Brain (organoid and tissue), 16 donors: ENCODE measurements at places on chromosomes 7 and 10. TPM values are rescaled to one million over a fixed set of nuclear protein-coding genes. Genes with fewer than 3 reads are reported as not detected.

Gene MYO1G
- polyA plus RNA-seq = 0.17 TPM

Gene CD36
- polyA plus RNA-seq = 0.75 TPM

Gene GIMAP2
- 0.68 TPM for polyA plus RNA-seq

Gene IDI2
- not detected for polyA plus RNA-seq

Gene PRSS37
- polyA plus RNA-seq = not detected

Gene MBL2
- not detected for polyA plus RNA-seq

Gene GRM8
- 11.8 TPM for polyA plus RNA-seq

Gene CACUL1
- polyA plus RNA-seq = 5.5 TPM

Gene ASB10
- not detected for polyA plus RNA-seq

Gene MOGAT3
- polyA plus RNA-seq = not detected

Gene C7orf33
- polyA plus RNA-seq = not detected

Gene IGFBP1
- 0.81 TPM for polyA plus RNA-seq

Gene KCNIP2
- 14.2 TPM for polyA plus RNA-seq

Gene HABP2
- 10.9 TPM for polyA plus RNA-seq

Gene FGFR2
- polyA plus RNA-seq = 88.5 TPM

Gene PHKG1
- 3.8 TPM for polyA plus RNA-seq

Gene NRCAM
- polyA plus RNA-seq = 106 TPM

Gene TMEM236
- polyA plus RNA-seq = 0.05 TPM

Gene OPALIN
- 31.9 TPM for polyA plus RNA-seq

Gene NRP1
- polyA plus RNA-seq = 11.6 TPM

Gene SFRP4
- 0.81 TPM for polyA plus RNA-seq

Gene GSTO1
- polyA plus RNA-seq = 109 TPM

Gene TRIL
- polyA plus RNA-seq = 18.6 TPM

Gene PRTFDC1
- 30.7 TPM for polyA plus RNA-seq

Gene ANKRD61
- not detected for polyA plus RNA-seq

Gene ADCY1
- 25.1 TPM for polyA plus RNA-seq

Gene TUBB8
- polyA plus RNA-seq = 0.29 TPM

Gene IFIT2
- 5.4 TPM for polyA plus RNA-seq

Gene LIPN
- polyA plus RNA-seq = not detected

Gene CTAGE6
- polyA plus RNA-seq = not detected

Gene SYT15B
- polyA plus RNA-seq = 0.61 TPM

Gene ANKRD1
- polyA plus RNA-seq = not detected

Gene LRIT2
- polyA plus RNA-seq = not detected

Gene MLLT10
- polyA plus RNA-seq = 17.4 TPM

Gene LRRC17
- polyA plus RNA-seq = 0.95 TPM

Gene GTF2IRD2
- polyA plus RNA-seq = 15.7 TPM

Gene RBP4
- polyA plus RNA-seq = 22.2 TPM

Gene PCGF6
- 3.0 TPM for polyA plus RNA-seq

Gene MRPS33
- polyA plus RNA-seq = 80.0 TPM

Gene PNLIPRP1
- polyA plus RNA-seq = not detected

Gene OR9A2
- not detected for polyA plus RNA-seq

Gene RHOBTB1
- polyA plus RNA-seq = 3.4 TPM

Gene MKX
- polyA plus RNA-seq = 0.61 TPM
